ENCODE measurements at places on chromosomes 16 and 17.
A peak's percentile ranks its signal among the peaks of the same experiment; 100 is the strongest.

DNA sequence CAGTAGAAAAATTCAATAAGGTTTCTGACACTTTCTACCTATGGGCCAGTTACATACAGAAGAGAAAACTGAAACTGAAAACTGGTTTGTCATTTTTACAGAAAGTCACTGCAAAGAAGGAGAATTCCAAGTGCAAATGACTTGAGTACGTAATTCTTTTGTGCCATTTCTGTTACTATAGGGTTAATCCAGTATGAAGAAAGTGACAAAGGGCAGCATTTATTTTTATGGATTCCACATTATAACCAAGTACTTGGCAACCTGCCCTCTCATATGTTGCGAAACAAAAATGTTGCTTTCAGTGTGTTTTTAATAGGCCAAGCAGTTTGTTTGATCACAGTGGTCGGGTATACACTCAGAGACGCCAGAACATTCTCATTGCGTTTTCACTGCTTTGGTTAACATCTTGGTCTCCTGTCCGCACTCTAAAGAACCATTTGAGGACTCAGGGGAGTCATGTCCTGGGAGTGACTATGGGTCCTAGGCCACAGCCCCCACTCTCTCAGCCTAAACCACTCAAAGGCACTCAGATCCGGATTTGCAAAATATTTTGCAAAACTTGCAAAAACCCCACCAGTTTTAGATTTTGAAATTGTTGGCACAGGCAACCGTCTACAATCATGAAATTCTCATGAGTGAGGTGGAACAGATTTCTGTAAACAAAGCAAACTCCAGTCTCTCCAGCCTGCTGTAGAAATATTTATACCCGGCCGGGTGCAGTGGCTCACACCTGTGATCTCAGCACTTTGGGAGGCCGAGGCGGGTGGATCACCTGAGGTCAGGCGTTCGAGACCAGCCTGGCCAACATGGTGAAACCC, 15.4 kb upstream of the HELZ start:
- no peak for ATAC-seq

- no peak for ATAC-seq
Observed at GRCh38 chr16:50284131-50284911, 18.0 kb downstream of the ADCY7 start.

GRCh38 chr17:57379237-57379894, 123.0 kb downstream of the MSI2 start:
- peak; percentile 92 for ATAC-seq

DNA sequence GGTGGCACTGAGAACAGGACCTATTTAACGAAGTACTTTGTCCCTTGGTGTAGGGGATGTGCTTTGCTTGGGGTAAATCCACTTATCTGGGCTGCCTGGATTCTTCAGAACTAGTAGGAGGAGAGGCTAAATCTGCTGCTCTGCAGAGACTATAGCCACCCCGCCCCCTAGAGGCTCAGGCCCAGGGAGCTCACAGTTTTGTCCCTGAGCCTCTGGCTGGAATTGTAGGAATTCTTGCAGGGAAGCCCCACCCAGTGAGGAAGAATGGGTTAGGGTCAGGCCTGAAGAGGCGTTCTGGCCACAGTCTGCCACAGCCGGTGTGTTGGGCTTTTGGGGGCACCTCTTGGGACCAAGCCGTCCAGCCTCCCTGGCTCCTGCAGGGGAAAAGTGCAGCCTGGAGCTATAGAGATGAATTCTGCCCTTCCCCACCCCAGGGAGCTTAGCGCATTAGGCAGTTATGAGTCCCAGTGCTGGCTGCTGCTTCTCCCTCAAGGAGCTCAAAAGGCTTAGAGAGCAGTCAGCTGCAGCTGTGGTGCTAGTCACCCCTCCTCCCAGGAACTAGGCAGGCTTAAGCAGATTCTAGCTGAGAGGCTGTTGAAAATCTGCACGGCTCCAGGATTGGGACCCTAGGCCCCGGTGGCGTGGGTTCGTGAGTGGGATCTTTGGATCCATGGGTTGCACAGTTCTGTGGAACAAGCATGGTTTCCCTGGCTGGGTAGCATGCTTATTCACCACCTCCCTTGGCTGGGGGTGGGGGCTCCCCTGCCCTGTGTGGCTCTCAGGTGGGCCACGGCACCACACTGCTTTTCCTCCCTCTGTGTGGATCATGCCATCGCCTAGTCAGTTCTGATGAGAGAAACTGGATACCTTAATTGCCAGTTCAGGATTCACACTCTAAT, 237.4 kb upstream of the TOM1L1 start:
- no peak for ATAC-seq

DNA sequence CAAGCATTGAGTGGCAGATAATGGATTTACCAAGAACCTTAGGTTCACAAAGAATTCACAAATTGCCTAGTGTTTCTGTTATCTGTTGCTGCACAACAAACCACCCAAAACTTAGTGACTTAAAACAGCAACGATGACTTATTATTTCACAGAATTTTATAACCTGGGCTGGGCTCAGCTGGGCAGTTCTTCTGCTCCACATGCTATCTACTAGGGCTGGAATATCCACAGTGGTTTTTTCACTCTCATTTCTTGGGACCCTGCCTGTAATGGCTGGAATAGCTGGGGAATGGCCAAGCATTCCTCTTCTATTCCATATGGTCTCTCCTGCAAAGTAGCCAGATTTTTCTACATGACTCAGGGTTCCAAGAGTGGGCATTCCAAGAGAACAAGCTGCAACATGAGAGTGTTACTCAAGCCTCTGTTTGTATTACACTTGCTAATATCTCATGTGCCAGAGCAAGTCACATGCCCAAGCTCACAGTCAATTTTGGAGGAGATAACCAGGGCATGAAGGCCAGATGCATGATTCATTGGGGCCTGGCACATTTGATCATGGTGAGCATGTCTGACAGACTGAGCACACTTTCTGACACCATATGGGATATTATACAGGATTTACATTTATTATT, 4.9 kb upstream of the PSMD7 start:
- no peak for ATAC-seq

DNA sequence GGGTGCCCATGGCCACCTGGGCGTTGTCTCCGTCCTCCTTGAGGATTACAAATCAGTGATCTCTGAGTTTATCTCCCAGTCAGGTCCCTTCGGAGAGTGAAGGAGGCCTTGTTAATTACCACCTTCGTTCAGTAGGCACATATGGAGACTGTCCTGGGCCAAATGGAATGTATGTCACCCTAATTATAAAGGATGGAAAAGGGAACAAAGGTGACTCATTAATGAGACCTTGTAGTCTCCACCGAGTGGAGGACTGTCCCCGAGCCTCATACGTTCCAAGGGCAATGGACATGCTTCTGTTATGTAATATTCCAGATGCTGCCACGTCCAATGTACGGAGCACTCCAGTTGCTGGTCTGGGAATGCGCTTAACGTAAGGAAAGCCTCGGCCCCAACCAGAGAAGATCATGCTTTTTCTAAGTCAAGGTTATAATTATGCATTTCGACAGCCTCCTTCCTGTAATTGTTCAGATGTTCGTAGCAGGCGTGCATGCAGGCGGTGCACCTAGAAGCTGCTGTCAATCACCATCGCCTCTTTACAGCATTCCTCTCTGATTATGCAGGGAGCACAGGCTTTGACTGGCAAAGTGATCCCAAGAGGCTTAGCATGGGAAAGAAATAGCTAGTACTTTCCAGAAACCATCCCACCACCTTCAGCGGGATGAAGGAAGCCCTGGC, 22.4 kb upstream of the SEC14L1 start:
- no peak for ATAC-seq

- ATAC-seq, result no peak
Observed at GRCh38 chr17:65515512-65515911, 45.9 kb downstream of the AXIN2 start.

DNA sequence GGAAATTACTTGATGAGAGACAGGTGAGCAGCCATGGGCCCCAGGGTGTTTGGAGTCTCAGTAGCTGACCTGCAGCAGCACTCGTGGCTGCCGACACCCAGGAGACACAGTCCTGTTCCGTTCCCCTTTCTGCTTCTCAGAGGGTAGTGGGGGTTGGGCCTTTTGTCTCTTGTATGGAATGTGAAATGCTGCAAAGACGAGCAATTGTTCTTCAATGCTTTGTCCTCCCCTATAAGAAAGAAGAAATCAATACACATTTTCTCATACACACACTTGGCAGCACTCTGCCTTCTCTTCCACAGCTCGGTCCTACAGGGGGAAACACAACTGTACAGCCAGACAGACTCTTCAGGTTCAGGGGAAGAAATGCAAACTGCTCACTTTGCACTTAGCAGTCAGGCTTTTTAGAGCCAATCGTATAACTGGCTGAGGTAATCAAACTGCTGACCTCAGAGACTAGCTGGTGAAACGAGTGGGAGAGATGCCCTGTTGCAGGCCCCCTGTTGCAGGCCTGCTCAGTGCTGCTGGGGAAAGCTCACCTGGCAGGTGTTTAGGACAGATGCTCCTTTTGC, 96.7 kb downstream of the AATF start:
- no peak for ATAC-seq

DNA sequence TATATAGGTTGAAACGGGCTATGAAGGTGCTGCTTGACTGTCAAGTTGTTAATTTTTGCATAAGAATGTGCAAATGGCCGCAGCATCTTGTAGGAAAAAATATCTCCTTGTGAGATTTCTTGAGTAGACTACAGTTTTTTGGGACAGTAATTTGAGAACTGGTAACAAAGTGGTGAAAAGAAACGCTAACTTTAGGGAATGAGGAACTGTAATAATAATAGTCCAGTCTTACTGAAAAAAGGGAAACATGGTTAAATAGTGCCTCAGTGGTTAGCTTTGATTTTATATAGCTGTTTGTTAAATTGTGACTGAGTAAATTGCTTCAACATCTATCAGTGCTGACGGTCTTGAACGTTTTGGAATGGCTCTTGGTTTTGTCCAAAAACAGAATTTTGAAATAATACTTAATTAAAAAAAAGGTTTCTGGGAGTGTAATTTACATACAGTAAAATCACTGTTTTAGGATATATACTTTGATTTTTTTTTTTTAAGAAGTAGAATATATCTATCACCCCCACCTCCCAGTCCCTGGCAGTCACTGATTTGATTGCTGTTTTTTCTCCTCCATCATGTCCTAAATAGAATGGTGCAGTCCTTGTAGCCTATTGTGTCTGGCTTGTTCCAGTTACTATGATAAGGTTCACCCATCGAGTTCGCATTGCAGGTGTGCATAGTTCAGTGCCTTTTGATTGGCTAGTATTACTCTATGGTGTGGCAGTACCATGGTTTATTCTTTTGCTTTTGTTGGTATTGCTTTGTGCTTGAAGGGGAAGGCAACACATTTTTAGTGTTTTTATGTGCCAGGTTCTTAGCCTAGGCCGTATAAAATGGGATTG, 2.8 kb downstream of the HAPSTR1 start:
- no peak for ATAC-seq

GRCh38 chr16:79444572-79444971, 156.0 kb downstream of the MAF start:
- no peak for ATAC-seq

DNA sequence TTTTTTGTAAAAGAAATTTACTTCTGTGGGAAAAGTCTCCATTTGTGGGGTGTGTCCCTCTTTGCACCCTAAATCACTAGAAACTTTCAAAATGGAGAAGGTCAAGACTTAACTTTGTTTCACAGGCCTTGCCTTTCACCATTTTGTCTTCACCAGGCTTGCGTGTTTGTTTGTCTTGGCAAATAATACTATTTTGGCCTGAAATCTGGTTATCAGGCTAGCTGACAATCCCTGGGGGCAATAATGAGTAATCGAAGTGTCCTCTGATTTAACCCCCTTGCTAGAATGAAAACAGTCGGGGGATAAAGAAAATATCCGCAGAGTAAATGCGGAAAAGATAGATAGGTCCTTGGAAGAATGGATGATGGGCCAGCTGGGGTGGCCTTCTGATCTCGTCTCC, 34.5 kb downstream of the SLC39A11 start:
- ATAC-seq, result no peak

GRCh38 chr16:78254841-78255240, 155.4 kb downstream of the WWOX start:
- no peak for ATAC-seq

DNA sequence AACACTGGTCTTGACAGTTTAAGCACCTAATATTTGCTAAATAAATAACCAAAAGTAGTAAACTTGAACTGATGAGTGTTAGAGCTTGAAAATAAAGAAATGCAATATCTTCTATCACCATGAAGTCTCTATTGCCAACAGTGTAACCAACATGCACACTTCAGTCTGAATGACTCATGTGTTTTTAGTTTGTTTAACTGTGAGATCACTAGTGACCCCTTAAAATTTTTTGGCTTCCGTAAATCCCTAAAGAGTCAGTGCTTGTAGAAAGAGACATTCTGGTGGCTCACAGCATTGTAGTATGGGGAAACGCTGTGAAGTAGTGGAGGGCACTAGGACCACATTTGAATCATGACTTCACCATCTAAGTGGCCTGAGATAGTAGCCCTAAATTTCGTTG, 341.1 kb downstream of the PMP22 start:
- no peak for ATAC-seq

DNA sequence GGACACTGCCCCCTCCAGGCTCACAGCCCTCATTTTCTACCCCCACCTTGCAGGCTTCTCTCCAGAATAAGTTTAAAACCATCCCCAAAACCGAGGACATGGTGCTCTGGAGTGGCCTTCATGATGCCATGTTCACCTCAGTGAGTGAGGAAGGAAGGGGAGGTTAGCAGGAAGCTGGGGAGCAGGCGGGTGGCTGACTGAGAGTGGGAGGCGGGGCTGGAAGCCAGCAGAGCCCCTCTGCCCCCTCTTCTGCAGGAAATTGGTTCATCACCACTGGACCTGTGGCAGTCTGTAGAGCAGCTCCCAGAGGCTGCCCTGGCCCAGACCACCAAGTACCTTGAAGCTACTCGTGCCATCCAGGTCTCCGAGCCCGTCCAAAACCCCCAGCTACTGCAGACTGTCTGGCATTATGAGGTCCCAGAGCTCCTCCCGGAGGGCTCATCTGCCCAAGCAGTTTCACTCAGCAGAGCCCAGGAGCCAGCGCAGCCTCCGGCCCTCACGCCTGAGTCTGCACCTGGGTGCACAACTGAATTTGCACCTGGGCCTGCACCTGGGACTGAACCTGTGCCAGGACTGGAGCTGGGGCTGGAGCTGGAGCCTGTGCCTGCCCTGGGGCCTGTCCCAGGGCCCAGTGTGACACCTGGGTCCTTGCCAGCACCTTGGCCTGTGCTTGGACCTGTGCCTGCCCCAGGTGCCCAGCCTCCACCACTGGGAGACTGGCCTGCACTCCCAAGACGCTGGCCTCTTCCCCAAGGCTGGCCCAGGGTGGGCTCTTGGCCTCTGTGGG, 19.0 kb downstream of the C16orf96 start:
- no peak for ATAC-seq

DNA sequence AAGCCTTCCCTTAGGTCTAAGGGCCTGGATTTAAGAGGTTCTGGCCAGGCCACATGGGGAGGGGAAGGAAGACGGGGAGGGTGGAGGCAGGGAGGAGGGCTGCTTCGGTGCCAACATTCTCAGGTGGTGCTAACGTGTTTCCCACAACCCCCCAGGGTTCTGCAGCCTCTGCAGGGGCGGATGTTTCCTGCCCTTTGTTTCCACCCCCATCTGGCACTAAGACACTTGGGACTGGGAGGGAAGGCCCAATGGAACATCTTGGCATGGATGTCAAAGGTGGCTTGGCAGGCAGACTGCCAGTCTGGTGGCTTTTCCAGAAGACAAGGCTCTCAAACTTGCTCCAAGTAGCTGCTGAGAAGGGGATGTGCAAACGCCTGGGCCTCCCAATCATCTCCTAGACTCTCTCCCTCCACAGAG, 12.7 kb downstream of the HIC1 start:
- no peak for ATAC-seq

Data from SK-N-SH treated with all-trans-retinoic acid at 6 μM for 48 hours (cell line).